Inflammatory macrophage treated with lipopolysaccharide for 4 hours (primary cell): ENCODE measurements at places on chromosomes 16 and 17.

GRCh38 chr17:78124081-78124835 lies 4.3 kb downstream of the TMC6 start:
- peak; percentile 64 for DNase-seq

DNA sequence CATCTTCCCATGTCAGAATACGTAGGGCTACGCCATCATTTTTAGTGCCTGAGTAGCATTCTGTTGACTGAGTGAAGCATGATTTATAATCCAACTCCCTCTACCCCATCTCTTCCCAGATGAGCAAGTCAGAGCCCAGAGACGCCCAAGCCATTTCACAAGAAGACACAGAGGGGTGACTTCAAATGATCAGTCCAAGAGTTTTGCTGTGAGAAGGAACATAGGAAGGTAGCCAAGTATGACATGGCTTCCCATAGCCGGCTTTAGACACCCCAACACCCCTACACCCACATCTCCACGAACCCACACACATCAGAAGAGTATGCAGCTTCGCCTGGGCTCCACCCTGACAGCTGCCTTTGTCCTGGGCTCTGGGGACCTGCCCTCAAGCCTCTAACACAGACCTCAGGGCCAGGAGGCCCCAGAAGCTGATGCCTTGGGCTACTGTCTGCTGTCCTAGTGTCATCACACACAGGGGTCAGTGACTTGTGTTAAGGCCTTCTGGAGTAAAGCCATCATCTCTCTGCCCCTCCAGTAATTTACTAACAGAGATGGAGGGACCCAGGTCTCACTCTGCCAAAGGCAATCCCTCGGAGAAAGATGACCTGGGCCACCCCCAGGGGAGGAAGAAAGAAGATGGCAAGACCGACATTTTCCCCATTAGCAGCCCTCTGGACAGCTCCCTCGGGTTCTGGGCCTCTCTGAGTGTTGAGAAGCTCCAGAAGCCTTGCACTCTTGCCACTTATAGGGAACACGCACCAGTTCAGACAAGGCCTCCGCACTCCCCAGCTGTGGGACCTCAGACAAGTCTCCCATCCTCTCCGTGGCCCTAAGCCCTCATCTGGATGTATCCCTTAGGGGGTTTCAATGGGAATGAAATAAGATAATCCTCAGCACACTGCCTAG lies 38.7 kb upstream of the MRPS23 start:
- DNase-seq: no peak

DNA sequence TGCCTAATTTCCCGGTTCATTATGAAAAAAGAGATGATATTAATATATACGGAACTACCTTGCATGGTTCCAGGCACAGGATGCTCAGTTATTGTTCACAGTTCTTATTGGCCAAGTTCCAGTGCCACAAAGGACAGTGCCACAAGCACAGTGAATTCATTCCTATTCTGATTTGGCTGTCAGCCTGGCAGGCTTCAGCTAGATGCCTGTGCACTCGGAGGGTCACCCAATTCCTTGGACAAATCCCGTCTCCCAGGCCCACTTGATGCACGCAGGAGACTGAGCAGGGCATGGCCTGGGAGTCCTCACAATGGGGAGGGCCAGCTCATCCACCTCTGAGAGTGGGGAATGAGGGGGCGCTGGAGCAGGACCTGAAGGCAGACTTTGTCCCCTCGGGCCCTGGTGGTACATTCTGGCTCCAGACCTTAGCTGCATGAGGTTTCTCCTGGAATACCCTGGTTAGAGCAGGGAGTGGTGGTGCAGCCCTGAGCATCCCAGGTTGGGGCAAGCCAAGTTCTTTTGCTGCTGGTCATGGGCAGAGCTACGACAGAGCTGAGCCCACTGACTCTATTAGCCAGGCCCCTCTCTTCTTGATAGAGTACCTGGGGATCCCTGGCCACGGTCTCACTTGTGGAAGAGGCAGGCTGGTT lies 41.4 kb downstream of the MIS12 start:
- DNase-seq: no peak

GRCh38 chr17:33086878-33087277 lies 95.2 kb downstream of the SPACA3 start:
- no peak for DNase-seq

DNA sequence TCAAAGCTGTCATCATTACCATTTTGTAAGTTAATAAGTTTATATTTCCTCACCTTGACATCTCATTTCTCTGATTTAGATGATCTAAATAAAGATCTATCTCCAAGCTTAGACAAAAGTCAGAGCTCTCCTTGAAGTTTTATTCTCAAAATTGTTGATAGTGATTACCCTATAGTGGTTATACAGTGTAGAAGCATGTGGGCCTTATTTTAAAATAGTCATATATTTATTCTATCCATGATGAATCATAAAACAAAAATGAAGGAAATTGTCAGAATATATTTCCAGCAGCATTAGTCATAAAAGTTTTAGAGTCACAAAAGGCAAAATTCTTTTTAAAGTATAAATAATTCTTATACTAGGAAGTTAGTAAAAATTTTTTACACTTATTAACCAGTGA lies 49.0 kb downstream of the RHOT1 start:
- no peak for DNase-seq

- DNase-seq: peak; percentile 61
Observed at GRCh38 chr17:74957935-74958740, 14.4 kb downstream of the HID1 start.

GRCh38 chr17:68054296-68054900 lies 18.9 kb downstream of the KPNA2 start:
- peak; percentile 66 for DNase-seq

DNA sequence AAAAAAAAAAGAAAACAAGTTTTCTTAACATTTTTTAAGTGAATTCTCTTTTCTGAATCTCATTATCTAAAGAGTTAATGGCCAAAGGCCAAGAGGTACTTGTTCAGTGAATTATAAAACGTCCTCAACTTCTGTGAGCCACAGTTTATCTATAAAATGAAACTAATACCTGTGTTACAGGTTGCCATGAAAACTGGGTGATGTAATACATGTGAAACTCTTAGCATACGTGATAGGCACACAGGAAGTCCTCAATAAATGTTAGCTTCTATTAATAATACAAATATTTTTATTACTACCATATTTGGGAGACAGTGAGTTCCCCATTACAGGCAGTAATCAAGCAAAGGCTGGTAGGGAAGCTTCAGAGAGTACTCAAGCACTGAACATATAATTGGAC lies 13.5 kb upstream of the INPP5K start:
- no peak for DNase-seq

GRCh38 chr17:2853283-2854142 lies 57.3 kb downstream of the RAP1GAP2 start:
- peak; percentile 67 for DNase-seq

DNA sequence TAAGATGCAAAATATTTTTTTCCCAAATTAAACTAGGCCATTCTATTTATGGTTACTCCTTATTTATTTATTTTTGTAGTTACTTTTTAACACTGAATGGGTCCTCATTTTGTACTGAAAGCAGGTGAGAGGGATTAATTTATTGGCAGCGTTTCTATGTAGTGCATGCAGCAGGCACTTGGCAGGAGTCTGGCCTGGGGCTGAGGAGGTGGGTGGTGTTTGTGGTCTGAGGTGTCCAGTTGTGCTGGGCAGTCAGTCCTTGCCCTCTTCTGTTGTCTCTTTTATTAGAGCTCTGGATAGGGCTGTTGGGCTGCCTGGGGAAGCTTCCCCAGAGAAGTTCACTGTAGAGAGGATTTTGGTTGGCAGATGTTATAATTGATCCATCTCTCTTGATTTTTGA lies 12.7 kb downstream of the SEC14L1 start:
- no peak for DNase-seq

- no peak for DNase-seq
Observed at GRCh38 chr17:58560511-58560910, 46.1 kb upstream of the MTMR4 start.

DNA sequence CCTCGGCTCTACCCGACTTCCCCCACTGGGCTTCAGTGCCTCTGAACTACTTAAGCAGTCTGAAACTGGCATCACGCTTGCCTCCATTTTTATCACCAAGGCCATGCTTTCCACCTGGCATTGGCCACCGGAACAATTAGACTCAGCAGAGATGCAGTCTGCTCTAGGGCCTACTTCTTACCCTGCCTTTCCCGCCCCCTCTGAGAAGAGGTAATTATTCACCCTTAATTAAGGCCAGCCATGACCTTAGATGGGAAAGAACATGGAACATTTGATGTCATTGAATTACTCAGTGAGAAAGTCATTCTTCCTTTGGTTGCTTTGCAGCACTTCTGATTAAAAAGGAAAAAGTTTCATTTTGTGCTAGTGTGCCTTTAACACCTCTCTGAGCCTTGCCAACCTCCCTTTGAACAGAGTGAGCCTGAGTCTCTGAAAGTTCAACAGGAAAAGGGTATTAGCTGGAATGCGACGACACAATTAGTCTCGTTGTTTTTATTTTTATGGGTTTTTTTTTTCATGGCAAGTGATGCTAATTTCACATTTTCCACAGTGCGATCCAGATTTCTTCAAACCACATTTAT lies 60.9 kb upstream of the TNRC6A start:
- DNase-seq: no peak

- peak; percentile 69 for DNase-seq
Observed at GRCh38 chr16:66590322-66590721, 11.1 kb downstream of the CMTM2 start.

DNA sequence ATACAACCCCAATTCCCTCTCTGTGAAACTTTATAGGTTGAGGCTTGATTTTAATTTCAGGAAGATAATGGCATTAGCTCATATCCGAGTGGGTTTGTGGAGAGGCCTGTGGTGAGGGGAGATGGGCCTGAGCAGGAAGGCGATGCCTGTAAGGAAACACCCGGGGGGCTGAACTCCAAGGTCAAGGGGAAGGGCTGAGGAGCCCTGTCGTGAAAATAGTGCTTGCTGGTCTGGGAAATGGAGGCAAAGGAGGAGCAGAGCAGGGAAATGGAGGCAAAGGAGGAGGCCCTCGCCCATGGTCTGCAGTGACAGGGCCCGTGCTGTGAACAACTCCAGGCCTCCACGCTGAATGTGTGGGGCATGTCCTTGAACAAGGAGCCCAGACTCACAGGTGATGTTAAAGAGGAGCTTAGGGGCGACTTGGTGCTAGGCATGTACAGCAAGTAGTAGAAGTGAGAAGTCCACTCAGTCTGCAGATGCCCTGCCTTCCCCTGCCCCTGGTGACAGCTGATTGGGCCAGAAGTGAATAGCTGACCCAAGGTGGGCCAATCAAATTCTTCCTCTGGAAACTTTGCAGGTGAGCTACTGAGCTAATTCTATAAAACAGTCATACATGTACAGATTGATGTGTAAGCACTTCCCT lies 38.1 kb downstream of the MRPS23 start:
- DNase-seq: no peak

- no peak for DNase-seq
Observed at GRCh38 chr16:86222547-86222946, 287.8 kb upstream of the FOXF1 start.

DNA sequence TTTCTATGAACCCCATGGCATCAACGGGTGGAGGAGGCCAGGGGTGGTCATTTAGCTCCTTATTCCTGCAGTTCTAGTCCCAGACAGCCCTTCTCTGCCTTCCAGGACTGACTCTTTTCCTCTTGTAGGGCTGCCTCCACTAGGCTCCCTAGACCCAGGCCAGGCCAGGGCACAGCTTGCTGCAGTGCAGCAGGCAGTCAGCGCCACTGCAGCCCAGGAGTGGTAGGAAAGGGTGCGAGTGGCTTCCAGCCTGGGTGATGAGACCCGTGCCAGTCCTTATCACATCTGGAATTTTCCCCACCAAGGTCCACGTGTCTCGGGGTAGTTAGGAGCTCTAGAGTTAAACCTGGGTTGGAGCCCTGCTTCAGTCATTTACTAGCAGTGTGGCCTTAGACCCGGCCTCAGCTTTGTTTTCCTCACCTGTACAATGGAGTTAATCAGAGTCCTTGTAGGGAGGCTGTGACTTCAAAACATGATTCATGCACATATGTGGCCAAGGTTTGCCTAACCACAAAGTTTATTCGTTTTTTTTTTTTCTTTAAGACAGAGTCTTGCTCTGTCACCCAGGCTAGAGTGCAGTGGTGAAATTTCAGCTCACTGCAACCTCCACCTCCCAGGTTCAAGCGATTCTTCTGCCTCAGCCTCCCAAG lies 4.7 kb downstream of the SLC5A11 start:
- DNase-seq: no peak

GRCh38 chr17:64020056-64020766 lies at the start of gene ICAM2:
Gene ICAM2 (minus strand): TSS chr17:64020633. CDS start chr17:64006691, 13,942 bp downstream.
- peak; percentile 81 for DNase-seq

DNA sequence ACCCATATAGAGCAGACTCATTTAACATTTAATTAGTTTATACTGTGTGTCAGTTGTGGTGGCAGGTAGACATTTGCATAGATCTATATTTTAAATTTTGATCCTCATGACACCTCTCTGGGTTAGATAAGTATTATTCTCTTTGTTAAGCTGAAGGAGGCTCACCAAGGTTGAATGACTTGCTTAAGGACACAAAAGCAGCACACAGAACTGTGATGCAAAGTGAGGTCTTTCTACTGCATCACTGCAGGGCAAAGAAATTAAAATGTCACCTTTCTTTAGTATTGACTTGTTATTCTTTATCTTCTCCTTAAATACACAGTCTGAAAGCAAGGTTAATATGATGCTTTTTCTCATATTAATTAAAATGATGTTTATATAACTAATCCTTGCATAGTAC lies 8.6 kb upstream of the TOX3 start:
- DNase-seq: no peak

DNA sequence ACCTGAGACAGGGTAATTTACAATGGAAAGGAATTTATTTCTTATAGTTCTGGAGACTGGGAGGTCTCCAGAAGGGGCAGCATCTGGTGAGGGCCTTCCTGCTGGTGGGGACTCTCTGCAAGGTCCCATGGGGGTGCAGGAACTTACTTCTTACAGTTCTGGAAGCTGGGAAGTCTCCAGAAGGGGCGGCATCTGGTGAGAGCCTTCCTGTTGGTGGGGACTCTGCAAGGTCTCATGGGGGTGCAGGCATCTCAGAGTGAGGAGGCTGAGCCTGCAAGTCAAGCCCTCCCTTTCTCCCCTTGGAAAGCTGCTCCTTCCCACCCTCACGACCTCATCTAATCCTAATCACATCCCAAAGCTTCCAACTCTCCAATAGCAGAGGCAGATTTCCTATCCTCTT lies 157.4 kb downstream of the FOXL1 start:
- DNase-seq: no peak

GRCh38 chr16:11915114-11915643 lies 577 bp downstream of the GSPT1 start:
- peak; percentile 61 for DNase-seq

DNA sequence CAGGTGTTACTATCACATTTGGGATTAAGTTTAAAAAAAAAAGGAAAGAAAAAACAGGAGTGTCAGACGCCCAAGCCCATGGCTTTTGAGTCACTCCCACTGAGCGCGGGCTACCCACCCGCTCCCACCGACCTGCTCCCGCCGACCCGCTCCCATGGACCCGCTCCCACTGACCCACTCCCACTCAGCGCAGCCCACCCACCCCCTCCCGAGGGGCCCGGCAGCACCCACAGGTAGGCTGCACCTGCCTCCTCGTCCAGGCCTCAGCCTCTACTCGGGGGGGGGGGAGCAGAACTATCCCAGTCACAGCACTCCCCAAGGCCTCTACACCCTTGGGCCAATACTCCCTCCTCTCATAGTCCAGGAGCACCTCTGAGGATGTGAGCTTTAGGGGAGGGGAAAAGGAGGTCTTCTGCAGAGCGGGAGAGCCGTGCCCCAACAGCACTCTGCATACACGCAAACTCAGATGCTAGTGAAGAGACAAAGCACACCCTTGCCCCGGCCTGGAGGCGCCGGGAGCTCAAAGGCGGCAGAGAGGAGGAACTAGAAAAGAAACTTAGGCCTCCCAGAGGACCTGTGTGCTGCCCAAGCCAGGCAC lies 2.9 kb downstream of the CLUH start:
- no peak for DNase-seq

- no peak for DNase-seq
Observed at GRCh38 chr16:71600822-71601221, 23.9 kb upstream of the TAT start.
